ENCODE measurements at places on chromosomes 11 and 22. TPM values are rescaled to one million over a fixed set of nuclear protein-coding genes. Genes with fewer than 3 reads are reported as not detected.

Gene RAB6A
- 118 TPM for total RNA-seq

Gene CD82
- 130 TPM for total RNA-seq

Gene OR5B12
- total RNA-seq, result not detected

Gene A4GALT
- not detected for total RNA-seq

Gene POTEH
- not detected for total RNA-seq

Gene PARVG
- total RNA-seq, result 191 TPM

Gene SYNGR1
- not detected for total RNA-seq

Gene ZP1
- total RNA-seq, result 0.33 TPM

Data from CD4-positive, alpha-beta memory T cell (primary cell).